ENCODE measurements at places on chromosomes 2 and 18.
A peak's percentile ranks its signal among the peaks of the same experiment; 100 is the strongest.

- no peak for DNase-seq
Observed at GRCh38 chr2:30301551-30301950, 70.2 kb downstream of the LBH start.

GRCh38 chr2:172995323-172996244 lies 80.1 kb upstream of the MAP3K20 start:
- DNase-seq = no peak

GRCh38 chr2:86068136-86068588 lies 37.5 kb downstream of the POLR1A start:
- DNase-seq = peak; percentile 77

- DNase-seq = peak; percentile 62
Observed at GRCh38 chr2:214808981-214809750, at the start of gene BARD1. Gene BARD1, minus strand, starts transcription at chr2:214809683. Its CDS starts 114 bp downstream, at chr2:214809569.

DNA sequence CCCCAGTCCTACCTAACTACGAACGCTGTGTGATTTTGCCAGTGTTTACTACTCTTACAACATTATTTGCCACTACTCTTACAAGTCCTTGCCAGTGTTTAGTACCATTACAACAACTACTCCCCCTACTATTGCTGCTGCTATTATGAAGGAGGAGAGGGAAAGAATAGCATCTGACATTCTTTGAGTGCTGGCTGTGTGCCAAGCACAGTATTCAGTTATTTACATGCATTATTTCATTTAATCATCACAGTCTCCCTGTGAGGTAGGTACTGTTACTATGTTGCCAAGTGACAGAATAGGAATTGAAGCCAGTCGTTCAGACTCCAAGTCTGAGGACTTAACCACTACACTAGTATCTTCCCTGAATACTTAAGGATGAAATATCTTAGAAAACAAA lies 185.9 kb upstream of the FOSL2 start:
- DNase-seq = no peak

DNA sequence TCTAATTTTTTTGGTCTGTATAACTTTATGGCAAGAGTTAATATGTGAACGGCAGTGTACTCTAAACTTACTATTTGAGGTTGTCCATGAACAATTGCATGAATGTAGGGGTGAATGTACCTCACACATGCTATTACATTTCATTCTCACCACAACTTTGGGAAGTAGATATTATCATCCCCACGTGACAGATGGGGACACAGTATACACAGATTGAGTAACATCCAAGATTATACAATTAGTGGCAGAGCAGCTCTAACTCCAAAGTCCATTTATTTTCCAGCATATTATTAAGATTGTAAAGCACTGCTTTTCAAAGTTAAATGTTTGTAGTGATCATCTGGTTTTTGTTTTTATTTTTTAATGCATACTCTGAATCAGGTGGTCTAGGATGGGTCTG lies 622.1 kb upstream of the ZEB2 start:
- no peak for DNase-seq

- peak; percentile 96 for DNase-seq
Observed at GRCh38 chr18:73766910-73767515, 380.6 kb downstream of the FBXO15 start.

DNA sequence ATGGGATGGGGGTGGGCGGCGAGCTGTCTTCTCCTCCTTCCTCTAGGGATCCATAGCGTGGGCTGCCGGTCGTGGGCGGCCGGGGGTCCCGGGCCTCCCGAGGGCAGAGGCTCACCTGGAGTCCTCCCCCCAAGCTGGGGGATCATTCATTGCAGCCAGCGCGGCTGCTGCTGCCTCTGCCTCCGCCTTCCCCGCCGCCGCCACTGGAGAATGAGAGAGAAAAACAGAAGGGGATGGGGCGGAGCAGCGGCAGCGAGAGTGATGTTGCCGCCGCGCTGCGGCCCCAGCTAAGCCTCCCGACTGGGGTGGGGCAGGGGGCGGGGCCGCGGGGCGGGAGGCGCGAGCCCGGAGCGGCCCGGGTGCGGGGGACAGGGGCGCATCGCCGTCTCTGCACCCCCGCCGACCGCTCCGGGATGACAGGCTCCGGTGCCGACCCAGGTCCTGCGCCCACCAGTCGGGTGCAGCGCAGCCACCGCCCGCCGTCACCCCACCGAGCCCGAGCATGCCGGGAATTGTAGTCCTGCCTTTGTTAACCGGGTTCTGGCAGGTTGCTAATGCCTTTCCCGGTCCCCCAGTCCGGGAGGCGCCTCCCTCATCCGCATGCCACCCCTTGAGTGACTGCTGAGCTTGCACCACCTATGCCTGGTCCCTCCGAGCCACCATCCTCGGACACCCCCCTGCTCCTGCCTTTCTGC lies at the start of gene KIF3C:
KIF3C (minus strand) TSS at position 225 of the 695 bp plus-strand sequence. CDS start 580 bp downstream, outside the sequence.
- DNase-seq = peak; percentile 62

DNA sequence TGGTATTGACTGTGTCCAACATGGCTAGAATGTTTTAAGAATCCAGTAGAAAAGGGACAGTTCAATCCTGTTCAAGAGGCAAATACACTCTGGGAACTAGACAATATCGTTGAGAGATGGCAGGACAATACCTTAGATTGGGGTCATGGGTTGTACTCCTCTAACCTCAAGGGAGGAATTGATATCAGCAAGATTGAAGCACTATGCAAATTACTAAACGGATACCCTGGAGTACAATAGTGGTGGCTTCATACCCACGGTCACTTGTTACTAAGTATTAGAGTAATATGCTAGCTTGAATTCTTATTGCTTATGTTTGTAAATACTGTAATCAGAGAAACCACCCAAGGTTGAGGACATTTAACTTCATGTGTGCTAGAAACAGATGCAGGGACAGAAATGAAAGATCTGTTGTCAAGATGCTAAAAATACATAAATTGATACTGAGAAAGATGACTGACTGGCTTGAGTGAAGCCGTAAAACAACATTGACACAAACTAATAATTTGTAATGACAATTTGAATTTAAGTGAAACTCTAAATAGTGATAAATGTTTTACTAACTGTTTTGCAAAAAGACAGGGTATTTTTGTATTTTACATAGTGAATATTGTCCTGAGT lies 73.3 kb downstream of the KCNJ3 start:
- DNase-seq = no peak

GRCh38 chr2:29810956-29811355 lies 110.4 kb downstream of the ALK start:
- DNase-seq = no peak

- DNase-seq = no peak
Observed at GRCh38 chr2:129775952-129776653, 203.4 kb upstream of the RAB6C start.

DNA sequence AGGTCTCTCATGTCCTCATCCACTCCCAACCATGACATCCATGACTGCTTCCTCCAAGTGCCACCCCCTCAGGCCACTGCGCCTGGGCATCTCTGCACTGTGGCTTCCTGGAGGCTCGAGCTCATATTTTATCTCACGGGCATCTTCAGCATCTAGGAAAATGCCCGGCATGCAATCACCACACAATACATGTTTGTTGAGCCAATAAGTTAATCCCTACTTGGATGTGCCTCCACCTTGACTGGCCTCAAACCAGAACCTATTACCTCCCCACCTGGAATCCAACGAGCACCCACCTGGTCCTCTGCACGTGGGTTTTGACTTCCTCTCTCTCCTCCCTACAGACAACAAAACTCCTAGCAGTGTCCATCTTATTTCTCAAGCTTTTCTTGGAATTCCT lies 198.9 kb upstream of the REV1 start:
- no peak for DNase-seq

GRCh38 chr18:35050028-35050546 lies 8.9 kb downstream of the MAPRE2 start:
- DNase-seq = no peak

DNA sequence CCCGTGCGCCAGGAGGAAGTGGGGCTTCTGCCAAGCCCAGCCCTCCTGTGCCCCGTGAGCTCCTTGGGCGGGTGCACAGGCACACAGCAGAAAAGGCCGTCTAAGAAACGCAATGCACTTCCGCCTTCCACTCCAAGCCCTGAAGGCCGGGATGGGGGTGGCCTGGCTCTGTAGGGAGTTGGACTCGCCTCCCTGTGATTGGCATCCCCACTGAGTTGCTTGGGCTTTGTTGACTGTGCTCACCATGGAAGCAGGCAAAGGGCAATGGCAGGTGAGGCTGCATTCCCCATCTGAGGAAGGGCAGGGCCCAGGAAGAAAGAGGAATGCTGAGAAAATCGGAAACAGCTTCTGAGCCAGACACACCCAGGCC lies 66.8 kb downstream of the CRACDL start:
- no peak for DNase-seq

GRCh38 chr18:55256226-55256928 lies 297.1 kb upstream of the CCDC68 start:
- DNase-seq = no peak

DNA sequence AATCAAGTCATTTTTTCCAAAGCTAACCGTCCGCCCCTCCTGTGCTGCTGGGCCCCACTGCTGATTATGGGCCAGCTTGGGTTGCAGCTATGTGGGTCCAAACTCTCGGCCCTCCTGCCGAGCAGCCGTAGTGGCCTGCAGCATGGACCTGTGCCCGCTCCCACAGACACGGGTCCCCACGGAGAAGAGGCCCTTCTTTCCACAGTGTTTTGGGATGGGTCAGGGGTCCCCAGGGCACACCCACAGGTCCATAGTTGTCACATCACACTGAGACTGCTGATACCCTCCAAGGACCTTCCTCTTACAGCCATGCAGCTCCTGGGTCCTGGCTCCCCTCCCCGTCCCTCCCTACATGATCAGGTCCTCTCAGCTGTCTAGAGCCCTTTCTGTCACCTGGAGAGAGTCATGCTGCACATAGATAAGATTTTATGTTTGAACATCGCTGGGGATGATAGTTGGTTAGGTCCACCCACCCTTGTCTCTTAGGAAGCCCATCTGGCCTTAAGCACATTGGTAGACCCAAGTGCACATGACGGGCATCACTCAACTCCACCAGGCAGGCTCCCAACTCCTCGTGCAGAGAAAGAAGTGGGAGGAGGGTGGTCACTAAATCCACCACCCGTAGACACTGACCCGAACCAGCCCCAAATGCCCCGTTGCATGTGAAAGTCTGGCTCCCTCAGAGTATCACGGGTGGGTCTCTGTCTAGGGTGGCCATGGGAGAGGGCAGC lies 17.5 kb downstream of the GPR55 start:
- DNase-seq = no peak

DNA sequence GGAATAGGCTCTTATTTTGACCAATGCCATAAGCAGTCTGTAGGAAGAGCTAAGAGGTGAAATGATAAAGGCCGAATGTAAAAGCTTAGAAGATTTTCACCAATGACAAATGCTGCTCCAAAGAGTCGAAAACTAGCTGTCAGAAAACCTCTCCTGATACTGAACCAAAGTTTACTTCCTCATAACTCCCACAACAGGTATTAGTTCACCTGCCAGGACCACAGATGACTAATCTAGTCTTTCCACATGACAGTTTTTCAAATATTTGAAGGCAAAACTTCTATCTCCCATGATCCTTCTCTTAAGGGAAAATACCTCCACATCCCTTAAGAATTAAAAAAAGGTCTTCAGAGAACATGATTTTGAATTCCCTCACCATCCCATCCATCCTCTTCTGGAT lies 473.2 kb upstream of the SPHKAP start:
- DNase-seq = no peak

- no peak for DNase-seq
Observed at GRCh38 chr18:9730786-9731185, 22.7 kb downstream of the RAB31 start.

DNA sequence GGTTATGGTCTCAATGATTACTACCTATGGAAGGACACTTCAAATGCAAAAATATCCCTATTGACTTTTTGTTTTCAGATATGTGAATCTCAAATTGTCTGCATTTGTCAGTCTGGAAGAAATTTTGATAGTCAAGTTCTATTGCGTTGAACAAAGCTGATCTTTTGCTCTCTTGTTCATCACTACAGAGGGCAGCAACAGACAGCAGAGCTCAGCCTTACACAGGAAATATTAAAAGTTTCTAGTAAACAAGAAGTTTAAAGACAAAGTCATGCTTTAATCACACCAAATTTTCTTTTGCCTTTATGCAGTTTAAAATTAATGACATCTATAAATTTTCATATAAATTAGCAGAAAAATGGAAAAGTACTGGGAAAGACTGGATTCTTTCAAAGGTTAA lies 617.5 kb downstream of the NR4A2 start:
- no peak for DNase-seq

DNA sequence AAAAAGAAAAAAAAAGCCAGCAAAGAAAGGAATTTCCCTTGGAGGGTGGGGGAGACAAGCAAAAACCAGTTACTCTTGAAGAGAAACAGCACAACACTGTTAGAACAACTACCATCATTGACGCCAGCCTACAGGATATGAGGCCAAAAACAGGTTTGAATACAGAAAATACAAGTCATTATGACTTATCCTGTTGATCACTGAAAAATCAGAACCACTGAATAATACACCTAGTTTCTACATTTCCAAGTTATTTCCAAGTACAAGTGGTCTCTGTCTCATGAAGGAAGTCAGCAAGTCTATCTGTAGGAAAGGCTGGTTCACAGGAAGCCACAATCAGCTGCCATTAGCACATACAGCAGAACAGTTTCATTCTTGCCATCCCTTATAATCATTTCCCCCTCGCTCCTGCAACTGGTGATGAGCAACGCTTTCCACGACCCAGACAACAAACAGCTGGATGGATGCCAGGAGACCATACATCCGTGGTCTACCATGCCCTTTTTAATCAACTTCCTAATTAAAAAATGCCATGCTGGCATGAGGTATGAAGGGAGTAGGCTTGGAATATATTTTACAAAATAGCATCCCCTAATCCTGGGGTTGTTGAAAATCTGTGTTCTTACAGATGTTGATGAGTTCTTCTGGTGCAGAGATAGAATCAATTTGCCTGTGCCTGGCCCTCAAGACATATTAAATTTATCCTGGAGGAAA lies 10.4 kb downstream of the MYT1L start:
- DNase-seq = peak; percentile 5

- DNase-seq = no peak
Observed at GRCh38 chr2:233651430-233651829, 15.2 kb downstream of the UGT1A10 start.

DNA sequence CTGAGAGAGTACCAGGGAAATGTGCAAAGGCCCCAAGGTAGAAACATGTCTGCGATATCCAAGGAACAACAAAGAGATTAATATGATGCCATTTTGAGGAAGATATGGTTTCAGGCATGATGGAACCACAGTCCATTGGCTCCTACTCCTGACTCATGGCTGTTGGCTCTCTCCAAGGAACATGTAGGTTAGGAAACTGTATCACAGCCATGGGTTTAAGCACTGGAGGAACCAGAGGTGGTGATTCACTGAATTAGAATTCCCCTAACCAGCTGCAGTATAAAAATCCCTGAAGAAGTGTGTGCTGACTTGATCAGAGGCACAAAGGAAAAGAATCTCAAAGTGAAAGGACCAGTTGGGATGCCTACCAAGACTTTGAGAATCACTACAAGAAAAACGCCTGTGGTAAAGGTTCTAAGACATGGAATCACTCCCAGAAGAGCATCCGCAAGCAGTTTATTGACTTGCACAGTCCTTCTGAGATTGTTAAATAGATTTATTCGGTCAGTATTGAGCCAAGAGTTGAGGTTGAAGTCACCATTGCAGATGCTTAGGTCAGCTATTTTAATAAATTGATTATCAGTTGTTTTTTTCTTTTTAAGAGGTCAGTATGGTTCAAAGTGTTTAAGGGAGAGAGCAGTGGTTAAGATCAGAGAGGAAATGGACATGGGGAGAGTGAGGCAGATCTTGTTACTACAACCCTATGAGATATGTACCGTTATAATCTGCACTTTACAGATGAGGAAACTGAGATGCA lies 110.7 kb upstream of the OTX1 start:
- no peak for DNase-seq
